ENCODE measurements at places on chromosomes 5 and 9.
A peak's percentile ranks its signal among the peaks of the same experiment; 100 is the strongest.

DNA sequence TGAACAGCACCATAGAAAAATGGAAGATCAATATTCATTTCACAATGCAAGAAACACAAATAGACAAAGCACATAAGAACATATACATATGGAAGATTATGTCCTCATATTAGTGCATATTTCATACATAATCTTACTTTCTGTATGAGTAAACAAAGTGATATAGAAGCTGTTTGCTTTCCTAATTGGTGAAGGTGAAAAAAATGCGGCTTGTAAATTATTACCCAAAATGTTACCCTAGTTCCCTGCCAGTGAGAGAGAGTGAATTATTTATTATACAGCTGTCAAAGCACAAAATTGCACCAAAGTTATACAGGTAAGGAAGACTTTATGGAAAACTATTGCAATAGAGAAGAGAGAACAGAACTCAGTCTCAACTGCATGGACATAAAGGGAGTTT is 1485.0 kb upstream of the CDH9 start:
- no peak for DNase-seq

- DNase-seq, result no peak
Measured at GRCh38 chr5:38871790-38872551, 26.2 kb downstream of the OSMR start.

GRCh38 chr9:37486256-37486615 is 488 bp downstream of the POLR1E start:
- DNase-seq, result no peak

DNA sequence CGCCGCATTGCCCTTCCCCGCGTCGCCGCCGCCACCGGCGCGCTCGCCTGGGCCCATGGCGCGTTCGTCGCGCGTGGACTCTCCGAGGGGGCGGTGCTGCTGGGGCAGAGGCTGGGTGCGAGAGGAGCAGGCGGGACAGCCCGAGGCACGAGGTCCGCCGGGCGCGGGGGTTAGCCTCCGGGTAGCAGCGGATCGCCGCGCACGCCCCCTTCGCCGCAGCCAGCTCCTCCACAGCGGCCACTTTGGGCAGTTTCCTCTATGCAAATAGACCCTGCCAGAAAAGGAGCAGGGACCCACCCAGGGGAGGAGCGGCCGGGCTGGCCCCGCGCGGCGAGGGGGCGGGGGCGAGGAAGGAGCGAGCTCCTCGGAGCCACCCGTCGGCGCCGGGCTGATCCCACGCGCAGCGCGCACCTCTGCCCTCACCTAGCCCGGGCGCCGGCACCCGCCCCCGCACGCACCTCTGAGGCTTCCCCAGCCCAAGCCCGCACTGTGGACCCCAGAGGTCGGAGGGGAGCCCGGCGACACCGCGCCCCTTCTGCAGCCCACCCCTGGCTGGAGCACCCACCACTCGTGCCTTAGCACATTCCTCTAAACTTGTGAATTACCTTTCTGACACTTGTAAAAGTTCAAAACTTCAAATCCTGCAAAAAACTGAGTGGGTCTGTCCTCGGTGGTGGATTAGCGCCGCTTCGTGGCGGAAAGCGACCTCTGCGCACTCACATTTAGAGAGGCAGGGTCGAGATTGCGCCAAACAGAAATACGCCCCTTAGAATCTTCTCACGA is at the start of gene COL23A1:
COL23A1 (minus strand) TSS at position 253 of the 783 bp plus-strand sequence.
- DNase-seq, result peak; percentile 22

GRCh38 chr5:140351609-140352334 is 5.4 kb upstream of the HBEGF start:
- DNase-seq, result no peak

DNA sequence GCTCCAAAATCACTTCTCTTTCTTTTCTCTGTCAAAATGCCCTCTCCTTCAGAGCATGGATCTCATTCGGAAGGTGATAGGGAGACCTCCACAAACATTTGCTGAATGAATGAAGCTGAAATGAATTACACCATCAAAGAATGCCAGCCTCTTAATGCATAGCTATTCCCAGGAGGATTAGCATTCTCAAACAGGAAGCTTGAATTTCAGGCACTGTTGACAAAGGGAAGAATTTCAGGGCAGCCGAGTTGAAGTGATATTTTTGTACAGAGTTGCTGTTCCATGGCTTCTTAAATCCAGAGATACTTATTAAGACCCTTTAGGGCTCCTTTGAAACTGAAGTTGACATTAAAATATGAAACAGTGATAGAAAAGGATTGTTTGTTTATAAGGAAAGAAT is 18.8 kb downstream of the HBEGF start:
- DNase-seq, result no peak

DNA sequence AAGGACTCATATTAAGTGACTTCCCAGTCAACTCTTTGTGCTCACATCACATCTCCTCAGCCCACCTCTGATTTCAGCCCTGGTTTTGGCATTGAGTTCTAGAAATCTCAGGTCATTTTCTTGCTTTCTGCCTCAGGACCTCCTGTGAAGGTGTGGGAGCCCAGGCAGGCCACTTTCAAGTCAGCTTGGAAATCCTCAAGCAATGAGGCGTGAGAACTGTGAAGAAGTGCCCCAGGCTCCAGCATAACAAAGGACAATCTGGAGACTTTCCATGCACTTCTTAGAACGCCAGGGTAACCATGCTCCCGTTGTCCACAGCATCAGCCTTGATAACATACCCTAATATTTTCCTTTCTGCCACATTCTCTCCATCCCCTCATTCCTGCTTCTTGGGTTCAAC is 131.2 kb upstream of the MAP3K1 start:
- no peak for DNase-seq

DNA sequence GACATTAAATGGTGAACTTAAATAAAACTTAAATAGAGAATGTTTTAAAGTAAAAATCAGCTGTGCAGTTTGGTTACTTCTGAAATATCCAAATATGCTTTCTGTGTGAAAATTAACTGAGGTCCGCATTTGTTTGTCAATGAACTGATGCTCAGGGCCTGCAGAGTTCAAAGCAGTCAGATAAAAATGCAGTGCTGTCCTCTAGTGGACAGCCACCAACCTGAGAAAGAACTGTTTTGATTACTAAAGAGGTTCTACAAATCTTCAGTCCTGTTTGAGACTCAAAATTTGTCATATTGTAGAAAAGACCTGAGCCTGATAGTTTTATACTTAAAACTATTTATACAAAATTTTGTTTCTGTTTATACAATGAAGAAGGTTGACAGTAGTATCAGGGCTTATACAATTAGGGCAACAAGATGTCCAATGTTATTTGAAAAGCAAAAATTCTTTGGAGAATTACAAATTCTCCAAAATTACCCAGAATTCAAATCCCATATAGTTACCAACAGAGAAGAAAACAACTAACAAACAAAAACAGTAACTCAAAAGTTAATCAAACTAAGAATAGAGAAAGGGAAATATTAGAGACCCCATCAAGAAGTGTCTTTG is 232.3 kb upstream of the TBCA start:
- no peak for DNase-seq

GRCh38 chr5:55520117-55520839 is 14.5 kb downstream of the PLPP1 start:
- DNase-seq, result no peak

DNA sequence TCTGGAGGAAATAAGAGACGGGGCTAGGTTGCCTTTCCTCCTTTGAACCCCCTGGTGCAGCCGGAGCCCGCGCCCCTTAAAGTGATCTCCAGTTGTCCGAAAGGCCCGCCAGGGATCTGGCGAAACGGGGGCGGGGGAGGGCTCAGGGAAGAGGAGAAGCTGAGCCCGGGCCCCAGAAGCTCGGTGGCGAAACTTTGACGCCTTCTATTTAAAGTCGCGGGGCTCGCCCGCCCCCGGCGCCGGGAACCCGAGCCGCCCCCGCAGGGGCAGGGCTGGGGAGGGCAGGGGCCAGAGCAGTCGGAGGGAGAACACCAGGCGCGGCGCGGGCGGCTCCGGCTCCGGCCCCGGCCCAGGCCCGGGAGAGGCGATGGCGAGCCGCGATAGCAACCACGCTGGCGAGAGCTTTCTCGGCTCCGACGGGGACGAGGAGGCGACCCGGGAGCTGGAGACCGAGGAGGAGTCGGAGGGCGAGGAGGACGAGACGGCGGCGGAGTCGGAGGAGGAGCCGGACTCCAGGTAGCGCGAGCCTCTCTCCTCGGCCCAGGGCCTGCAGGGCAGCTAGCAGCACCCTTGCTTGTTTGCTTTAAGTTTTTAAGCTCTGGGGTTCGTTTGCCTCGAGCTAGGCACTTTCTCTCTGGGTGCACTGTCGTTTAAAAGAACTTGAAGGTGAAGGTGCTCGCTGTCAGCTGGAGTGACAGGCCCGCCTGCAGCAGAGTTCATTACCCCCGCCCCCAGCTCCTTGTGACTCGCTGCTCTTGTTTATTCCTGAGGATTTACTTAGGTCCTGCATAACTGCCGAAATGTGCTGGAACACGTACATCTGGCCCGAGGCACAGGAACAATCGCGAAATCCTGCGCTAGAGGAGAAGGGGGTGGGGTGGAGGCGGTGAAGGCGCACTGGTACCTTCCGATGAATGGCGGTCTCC is at the start of gene CMYA5:
CMYA5 (plus strand) TSS at position 296 of the 926 bp plus-strand sequence; CDS start at position 368, 72 bp downstream.
- no peak for DNase-seq

DNA sequence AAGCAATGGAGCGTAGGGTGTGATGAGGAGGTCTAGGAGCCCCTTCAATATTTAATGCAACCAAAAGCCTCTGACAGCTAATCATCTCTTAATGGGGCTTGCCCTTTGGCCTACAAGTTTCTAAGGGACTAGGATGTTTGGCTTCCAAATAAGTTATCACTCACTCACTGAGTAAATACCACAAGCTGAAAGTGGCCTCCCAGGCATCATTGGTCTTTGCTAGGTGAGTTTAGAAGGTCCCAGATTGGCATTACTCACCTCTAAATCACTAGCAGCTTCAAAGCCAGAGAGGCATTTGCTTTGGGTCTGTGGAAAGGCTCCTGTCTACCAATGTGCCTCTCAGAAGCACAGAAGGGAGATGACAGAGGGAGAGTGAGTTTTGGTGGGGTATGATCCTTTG is 344.2 kb downstream of the NTRK2 start:
- DNase-seq, result no peak

Measured in stimulated activated CD8-positive, alpha-beta memory T cell treated with anti-CD3 and anti-CD28 coated beads, Interleukin-2, amount 100 ng/mL, for 48 hours (primary cell).